Stimulated activated CD4-positive, alpha-beta T cell treated with anti-CD3 and anti-CD28 coated beads, Interleukin-4, amount 100 ng/mL, for 4 hours (primary cell): ENCODE measurements at places on chromosomes 16 and 17.

DNA sequence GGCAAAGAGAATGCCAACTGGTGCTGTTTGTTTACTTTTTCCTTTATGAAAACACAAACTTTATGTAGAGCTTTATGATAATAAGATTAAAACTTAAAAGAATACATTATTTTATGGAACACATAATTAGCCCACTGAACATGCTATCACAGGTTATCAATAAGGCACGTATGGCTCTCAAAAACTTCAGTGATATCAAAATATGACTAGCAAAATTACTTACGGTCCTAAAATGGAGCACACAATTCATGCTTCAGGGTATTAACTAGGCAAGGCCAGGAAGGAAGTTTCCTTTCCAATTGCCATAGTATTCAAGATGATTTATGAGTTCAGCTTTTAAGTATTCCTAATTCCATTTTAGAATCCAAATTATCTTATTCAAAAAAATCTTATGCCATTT lies 3.6 kb downstream of the RNF43 start:
- no peak for DNase-seq

GRCh38 chr17:53722407-53722806 lies 100.3 kb upstream of the KIF2B start:
- no peak for DNase-seq

- DNase-seq, result no peak
Observed at GRCh38 chr16:72234387-72234786, 62.4 kb upstream of the PMFBP1 start.

GRCh38 chr16:67252609-67253497 lies 4.1 kb downstream of the SLC9A5 start:
- DNase-seq, result no peak

DNA sequence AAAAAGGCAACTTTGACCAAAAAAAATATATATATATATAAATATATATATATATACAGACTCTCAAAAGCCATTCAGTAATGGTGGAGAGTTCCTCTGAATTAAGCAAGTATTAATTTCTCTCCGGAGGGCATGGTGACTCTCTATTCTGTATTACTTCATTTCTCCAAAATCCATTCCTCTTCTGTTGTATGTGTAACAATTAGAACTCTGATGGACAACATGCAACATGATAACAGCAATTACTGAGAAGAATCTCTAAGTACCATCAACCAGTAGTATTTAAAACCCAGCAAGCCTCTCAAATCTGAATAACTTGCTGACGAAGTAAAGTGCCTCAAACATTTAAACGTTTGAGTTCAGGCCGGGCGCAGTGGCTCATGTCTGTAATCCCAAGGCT lies 2.3 kb downstream of the GRB2 start:
- DNase-seq, result no peak
